ENCODE measurements at places on chromosomes 1 and 21.

- DNase-seq, result no peak
Observed at GRCh38 chr1:31865728-31866449, 50.1 kb upstream of the SPOCD1 start.

- DNase-seq, result no peak
Observed at GRCh38 chr1:6126521-6127067, 53.5 kb downstream of the CHD5 start.

- DNase-seq, result no peak
Observed at GRCh38 chr1:94027721-94028515, 93.0 kb downstream of the ABCA4 start.

DNA sequence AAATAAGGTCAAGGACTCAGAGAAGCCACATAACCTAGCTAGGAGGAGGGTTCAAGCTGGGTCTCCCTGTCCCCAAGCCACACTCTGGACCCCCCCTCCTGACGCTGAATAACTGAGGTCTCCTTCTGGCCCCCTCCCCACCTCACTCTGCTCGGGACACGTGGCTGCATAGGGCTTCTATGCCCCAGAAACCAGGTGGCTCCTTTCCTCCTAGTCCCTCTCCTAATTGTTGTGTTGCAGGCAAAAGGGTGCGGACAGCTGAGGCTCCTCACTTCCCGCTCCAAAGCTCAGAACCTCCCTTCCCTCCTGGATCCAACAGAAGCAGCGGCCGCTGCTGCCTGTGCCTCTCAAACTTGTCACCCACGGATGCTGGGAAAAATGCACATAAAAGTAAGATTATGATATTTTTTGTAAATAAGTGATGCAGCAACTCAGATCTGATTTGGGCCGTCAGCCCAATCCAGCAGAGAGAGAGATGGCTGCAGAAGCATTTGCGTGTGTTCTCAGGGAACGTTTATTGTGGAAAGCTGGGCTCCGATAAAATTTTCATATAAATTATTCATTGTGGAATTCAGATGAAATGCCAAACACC, 40.8 kb upstream of the C1orf174 start:
- DNase-seq, result peak; percentile 40

- DNase-seq, result no peak
Observed at GRCh38 chr1:237507005-237507404, 383.7 kb downstream of the ZP4 start.

GRCh38 chr1:159879136-159879535, 16.7 kb upstream of the VSIG8 start:
- DNase-seq, result no peak

GRCh38 chr21:32867597-32867996, 96.0 kb upstream of the PAXBP1 start:
- DNase-seq, result no peak

- no peak for DNase-seq
Observed at GRCh38 chr1:97572561-97572960, 348.3 kb downstream of the DPYD start.

DNA sequence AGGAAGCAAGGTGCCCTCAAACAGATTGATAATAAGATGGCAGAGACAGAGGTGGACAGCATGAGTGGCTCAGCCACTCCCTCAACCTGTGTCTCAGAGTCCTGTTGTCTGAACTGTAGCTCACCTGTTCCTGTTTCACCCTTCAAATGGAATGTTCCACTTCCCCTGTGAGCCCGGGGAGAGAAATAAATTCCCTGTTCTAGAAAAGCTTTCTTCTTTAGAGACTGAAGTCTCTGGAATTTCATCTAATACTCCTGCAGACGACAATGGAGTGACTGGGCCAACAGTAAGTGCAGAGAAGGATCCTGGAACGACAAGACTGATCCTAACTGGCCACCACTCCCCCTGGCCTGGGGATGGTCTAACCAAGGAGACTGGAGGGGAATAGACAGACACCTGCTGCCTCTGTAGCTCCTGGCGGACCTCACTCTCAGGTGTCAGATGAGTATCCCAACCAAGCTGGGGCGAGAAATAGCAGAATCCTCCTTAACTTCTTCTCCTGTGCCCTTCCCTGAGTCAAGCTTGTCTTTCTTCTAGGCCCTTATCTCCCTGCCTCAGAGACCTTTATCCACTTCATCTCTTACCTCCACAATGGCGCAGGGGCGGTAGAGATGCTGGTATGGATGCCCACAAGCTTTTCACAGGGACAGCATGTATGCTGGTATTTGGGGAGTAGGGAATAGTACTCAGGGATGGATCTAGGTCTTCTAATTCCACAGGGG, 45.4 kb downstream of the PLEKHA6 start:
- no peak for DNase-seq

Data from urinary bladder (tissue), 4 donors.